ENCODE measurements at places on chromosomes 6 and 20.

DNA sequence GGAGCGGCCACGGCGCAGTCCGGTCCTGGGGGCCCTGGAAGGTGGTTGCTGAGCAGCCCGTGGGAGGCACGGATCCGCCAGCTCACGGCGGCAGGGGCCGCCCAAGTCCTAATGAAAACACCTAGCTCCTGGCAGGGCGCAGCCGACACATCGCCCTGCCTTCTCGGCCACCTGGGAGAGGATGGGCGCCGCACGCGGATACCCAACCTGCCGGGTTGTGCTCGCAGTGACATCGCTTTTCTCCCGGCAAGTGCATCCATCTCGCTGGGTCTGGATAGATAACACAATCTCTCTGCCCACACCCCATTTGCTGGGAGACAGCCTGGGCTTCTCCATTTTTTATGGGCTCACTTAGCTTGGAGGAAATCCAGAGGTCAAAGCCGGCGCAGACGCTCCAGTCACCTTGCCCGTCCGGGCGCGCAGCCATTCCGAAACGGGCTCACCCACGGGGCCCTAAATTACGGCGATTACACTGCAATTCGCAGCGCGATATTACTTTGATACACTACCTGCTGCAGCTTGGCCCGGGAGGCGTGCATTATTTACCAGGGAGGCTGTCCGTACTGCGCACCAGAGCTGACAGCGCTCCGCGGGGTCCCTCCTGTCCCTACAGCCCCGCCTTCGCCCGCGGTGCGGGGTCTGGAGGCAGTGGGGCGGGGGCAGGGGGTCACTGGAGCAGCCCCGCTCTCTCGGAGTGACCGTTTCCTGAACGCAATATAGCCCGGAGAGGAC lies 36.2 kb upstream of the CCDC167 start:
- DNase-seq = no peak

DNA sequence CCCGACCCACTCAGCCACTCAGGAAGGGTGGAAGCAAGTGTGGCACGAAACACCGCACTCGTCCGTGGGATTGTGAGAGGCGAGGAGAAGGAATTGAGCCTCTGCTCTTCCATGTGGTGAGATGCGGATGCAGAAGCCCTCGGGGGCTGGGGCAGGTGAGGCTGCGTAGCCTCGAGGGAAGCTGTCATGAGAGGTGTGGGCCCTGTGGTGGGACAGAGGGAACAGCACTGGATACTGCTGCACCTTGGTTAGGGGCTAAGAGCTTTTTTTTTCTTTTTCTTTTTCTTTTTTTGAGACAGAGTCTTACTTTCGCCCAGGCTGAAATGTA lies 86.5 kb downstream of the PTPN1 start:
- DNase-seq = no peak

- no peak for DNase-seq
Measured at GRCh38 chr6:4323322-4323721, 187.9 kb upstream of the ECI2 start.

- no peak for DNase-seq
Measured at GRCh38 chr6:21946298-21946783, 350.5 kb downstream of the PRL start.

- DNase-seq = no peak
Measured at GRCh38 chr6:20427856-20428255, 26.2 kb downstream of the E2F3 start.

- no peak for DNase-seq
Measured at GRCh38 chr20:4190792-4191519, 175.6 kb upstream of the RNF24 start.

DNA sequence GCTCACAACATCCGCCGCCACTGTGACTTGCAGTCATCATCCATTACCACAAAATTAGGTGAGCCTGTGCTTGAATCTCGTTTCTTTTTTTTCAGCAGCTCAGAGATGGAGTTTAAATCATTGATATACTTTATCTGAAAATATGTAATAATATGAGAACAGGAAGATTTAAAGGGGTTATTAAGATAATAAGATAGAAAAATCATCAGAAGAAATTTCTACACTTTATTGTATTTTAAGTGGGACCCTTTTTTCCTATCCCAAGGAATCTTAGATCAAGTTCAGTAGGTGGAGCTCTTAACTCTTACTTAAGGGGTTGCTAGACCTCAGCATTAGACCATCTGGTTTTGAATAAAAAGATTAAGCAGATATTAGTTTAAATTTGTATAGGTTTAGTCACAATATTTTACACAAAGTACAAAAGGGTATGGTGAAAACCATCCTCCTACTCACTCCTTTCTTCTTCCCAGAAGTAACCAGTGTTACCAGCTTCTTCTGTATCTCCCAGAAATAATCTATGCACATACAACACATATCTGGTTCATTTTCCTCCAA lies 9.4 kb upstream of the NCOA7 start:
- no peak for DNase-seq

- no peak for DNase-seq
Measured at GRCh38 chr6:149079456-149079855, 238.1 kb upstream of the TAB2 start.

DNA sequence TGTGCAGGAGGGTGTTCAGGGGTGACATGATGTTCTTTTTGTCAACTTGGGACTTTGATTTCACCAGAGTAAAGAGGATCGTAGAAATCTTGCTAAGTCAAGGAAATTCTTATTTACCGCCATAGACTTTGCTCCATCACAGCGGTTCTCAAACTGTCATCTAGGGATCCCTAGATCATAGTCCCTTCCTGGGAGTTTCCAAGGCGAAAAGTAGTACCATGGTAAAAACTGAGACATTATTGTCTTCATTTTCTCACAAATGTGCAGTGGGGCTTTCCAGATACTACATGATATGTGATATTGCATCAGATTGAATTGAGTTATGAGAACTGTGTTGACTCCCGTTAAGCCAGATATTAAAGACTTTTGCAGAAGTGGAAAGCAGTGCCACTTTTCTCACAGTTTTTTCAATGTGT lies 79.7 kb downstream of the JARID2 start:
- no peak for DNase-seq

DNA sequence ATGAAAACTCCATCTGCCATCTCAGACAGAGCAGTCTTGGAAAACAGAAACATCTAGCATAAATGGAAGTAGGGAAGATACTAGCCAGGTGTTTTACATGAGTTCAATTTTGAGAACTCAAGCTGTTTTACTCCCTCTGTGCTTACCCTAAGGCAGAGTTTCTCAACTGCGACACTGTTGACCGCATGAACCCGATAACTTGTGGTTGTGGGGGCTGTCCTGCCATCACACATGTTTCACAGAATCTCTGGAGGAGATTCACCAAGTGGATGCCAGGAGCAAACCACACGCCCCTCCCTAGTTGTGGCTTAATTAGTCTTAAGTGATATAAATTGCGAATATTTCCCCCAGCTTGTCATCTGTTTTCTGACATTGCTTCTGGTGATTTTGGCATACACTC lies 2.3 kb upstream of the SERPINB6 start:
- no peak for DNase-seq

GRCh38 chr6:149284904-149285303 lies 32.6 kb upstream of the TAB2 start:
- no peak for DNase-seq

DNA sequence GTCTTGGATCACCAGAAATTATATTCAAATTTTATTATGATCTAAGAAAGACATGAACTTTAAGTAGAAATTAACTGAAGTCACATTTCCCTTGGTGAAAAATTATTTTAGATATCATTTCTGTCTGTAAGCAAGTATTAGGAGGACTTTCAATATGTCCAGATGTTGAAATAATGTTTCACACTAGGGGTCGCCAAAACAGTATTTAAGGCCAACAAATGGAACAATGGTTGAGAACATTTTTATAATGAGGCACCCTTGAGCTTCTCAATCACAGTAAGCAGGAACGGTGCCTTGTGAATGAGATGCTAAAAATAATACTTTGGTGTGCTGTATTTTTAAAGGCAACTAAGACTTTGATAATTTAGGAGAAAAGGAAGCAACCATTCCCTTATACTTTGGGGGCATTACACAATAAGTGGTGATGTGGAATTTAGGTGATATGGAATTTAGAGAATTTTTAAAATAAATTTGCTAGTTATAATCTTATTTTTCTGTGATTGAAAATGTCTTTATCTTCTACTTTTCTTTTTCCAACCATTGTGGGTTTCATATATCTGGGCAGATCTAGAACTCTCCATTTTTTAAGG lies 9.6 kb upstream of the SF3B5 start:
- no peak for DNase-seq

- no peak for DNase-seq
Measured at GRCh38 chr6:53159558-53159957, 10.9 kb upstream of the GCM1 start.

GRCh38 chr6:100614933-100615332 lies 150.2 kb upstream of the SIM1 start:
- no peak for DNase-seq

DNA sequence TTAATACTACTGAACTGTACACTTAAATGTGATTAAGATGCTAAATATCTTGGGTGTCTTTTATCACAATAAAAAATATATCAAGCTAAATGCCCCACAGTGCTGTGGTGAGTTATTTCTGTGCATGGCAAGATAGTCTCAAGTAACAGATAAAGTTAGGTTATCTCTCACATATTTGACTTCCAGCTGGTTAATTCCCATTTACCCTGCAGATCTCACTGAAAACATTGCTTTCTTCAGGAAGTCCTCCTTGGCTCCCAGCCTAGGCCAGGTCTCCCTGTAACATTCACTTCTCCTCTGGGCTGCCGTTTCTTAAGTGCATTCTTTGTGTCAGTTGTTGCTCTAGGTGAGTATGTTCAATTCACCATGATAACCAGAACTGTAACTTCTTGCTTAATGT lies 59.1 kb downstream of the SLC22A1 start:
- no peak for DNase-seq

GRCh38 chr6:116268589-116269293 lies 11.0 kb downstream of the TSPYL1 start:
- no peak for DNase-seq

DNA sequence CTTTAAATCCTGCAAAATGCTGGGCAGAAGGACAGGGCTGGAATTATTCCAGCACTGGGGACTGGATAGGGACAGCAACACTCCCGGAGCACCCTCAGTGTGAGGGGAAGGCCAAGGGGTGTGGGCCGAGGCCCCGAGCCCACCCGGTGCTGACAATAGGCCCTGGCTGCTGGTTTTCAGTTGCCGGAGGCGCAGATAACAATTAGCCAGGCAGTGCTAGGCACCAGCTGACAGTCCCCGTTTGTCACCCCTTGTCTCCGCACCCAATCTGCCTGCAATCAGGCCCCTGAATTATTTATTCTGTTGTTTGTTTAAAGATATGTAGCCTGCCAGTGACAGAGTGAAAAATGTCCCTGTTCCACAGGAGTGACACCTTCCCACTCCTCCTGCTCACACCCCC lies 120.0 kb downstream of the GRM4 start:
- no peak for DNase-seq

DNA sequence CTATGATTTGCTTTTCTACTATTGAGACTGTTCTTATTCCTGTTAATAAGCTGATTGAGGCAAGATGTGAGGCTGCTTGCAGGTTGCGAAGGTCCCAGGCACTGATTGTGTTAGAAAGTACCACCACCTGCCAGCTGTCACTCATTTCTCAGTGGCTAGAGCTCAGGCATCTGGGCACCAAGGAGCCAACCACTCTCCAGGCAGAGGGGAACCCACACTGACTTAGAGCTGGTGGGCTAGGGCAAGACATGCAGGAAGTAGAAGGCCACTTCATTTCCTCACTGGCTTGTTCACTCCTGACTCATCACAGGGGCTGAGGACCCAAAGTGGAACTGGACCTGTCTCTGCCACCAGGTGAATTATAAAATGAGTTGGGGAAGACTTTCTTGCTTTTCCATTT lies 7.8 kb upstream of the DLL1 start:
- no peak for DNase-seq

DNA sequence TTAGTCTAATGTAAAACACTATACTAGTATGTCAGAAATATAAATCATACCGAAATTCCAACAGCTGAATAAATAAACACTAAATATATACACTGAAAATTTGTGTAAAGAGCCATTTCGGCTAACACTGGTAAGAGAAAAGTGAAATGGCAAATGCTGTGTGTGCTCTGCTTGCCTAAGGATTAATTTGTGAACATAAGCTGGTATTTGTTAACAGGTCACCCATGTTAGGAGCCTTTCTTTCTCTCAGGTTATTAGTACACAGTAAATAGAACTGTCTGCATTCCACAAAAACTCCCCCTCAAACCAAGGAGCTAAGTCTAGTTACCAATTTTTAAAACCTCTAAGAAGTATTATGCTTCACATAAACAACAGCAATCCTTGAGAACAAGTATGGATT lies 27.0 kb downstream of the ELOVL5 start:
- no peak for DNase-seq

- DNase-seq = no peak
Measured at GRCh38 chr6:158544428-158544827, 15.5 kb upstream of the TMEM181 start.

GRCh38 chr6:91613481-91613880 lies 1026.6 kb upstream of the MAP3K7 start:
- no peak for DNase-seq

DNA sequence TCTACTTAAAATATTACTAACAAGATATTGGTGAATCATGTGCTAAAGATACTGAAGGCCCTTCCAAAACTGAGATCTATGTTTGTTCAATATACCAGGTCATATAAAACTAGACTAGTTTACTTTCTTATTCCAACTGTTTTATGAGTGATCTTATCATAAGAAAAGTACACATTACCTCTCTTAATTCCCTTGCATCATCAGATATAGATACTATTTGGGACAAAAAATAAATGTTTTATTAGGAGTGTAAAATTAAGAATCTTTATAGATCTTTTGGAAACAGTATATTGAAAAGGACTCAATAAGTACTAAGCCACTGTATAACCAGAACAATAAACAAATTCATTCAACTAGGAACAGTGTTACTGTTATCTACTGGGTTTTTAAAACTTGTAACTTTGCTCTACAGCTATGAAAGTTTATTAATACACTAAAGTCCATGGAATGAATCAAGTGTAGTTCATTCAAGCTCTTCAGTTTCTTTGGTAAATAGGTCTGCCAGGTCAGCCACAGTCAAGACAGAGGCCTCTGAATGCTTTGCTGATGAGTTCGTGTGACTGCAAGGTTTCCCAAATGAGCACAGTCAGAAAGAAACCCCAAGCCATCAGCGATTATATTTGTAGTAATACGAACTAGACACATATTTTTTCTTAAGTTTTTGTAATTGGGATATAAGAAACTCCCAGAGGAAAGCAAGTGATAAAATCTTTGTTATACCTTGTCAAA lies 71.8 kb upstream of the FBXO30 start:
- DNase-seq = no peak

DNA sequence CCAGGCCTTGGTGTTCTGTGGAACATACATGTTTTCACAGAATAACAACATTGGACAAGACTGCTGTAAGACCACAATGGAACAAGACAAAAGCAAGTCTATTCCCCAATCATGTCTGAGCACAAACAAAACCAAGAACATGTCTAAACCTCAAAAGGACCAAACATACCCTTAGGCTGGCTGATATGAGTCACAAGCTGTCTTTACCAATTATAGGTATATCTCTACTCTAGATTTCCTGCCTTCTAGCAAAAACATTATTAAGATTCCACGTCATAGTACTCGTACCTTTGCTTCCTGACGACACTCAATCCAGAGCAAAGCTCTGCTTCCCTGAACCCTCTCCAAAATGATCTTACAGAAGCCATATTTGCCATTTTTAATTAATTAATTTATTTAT lies 15.4 kb upstream of the L3MBTL1 start:
- DNase-seq = no peak

GRCh38 chr6:167748046-167748445 lies 78.7 kb upstream of the AFDN start:
- DNase-seq = no peak

GRCh38 chr6:106163446-106163965 lies 77.4 kb downstream of the PRDM1 start:
- DNase-seq = no peak
